ENCODE measurements at places on chromosomes 3 and 15. TPM values are rescaled to one million over a fixed set of nuclear protein-coding genes. Genes with fewer than 3 reads are reported as not detected.

RPL15 gene
- 4,701 TPM for polyA plus RNA-seq

KIAA1143 gene
- polyA plus RNA-seq = 6.2 TPM

A4GNT gene
- polyA plus RNA-seq = not detected

IQCF2 gene
- polyA plus RNA-seq = not detected
